Cerebellar nuclear complex (tissue), 1 donor: ENCODE measurements at places on chromosomes 1 and 21.

DNA sequence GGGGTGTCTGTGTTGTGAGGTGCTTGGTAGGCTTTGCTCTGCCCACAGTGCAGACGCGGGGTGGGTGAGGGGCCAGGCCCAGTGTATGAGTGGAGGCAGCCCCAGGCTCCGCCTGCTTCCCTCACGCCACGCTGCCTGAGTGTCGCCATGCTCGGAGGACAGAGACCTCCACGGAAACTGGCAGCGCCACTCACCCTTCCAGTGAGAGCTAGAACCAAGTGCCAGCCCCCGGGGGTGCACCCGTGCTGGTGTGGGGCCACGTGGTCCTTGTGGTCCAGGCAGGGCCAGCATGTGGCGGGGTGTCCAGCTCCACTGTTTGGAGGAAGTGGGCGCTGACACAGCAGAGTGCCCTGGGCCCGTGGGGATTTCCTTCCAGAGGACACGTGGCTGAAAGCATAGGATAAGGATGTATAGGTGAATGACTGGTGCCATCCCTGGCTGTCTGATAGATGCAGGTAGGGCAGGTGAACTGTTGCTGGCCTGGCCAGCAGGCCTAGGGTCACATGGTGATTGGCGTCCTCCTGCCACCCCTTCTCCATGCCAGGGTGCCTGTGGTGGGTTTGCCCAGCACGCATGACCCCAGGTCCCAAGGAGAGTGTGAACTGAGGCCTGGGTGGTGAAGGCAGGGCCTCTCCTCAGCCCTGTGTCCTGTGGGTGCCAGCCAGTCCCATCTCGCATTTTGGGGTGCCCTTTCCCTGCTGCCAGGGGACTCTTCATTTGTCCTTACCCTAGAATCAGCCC is 3.8 kb downstream of the LRRC3 start:
- DNase-seq = no peak

DNA sequence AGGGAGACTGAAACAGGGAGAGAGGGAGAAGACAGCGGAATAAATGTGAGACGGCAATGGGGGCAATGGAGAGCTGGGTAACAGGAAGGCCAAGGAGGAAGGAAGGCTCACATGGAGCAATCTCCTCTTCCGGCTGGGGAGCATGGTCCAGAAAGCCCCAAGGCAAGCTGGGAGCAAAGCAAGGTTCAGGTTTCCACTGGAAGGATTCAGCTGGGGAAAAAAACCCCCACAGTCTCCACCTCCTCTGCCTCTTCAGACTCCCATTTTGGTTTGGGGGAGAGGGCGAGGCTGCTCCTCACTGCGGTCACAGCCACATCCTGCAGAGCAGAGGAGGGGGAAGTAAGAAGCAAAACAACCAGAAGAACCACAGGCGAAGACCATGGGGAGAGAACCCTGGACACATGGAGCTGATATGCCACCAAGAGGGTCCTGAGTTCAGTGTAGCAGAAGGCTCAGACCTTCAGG is 650 bp downstream of the TNFAIP8L2 start:
- DNase-seq = no peak

DNA sequence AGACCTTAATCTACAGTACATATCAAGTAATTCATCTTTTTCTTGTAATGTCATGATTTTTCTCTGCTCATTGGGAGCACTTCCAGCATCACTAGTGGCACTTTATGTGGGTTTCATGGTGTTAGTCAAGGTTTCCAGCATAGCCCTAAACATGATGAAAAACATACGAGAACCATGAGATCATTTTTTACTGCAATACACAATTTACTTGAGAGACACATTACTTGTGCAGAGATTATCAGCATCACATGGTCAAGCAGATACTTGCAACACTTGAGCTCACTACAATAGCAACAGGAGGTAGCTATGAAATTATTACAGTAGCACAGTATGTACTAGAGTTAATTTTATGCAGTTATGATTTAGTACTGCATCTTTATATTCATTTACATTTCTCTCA is 36.4 kb downstream of the ITGB3BP start:
- no peak for DNase-seq

DNA sequence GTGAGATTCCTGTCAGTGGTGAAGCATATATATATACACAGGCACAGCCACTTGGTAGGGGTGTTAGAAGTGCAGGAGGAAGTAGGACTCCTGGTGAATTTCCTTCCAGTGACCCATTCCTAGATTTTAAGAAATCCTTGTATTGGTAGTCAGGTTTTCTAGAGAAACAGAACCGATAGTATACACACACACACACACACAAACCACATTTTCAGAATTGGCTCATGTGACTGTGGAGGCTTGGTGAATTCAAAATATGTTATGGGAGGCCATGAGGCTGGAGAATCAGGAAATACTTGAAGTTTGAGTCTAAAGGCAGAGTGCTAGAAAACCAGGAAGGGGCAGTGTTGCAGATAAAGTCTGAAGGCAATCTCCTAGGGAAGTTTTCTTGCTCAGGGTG is 114.2 kb downstream of the FCRL5 start:
- DNase-seq = no peak

DNA sequence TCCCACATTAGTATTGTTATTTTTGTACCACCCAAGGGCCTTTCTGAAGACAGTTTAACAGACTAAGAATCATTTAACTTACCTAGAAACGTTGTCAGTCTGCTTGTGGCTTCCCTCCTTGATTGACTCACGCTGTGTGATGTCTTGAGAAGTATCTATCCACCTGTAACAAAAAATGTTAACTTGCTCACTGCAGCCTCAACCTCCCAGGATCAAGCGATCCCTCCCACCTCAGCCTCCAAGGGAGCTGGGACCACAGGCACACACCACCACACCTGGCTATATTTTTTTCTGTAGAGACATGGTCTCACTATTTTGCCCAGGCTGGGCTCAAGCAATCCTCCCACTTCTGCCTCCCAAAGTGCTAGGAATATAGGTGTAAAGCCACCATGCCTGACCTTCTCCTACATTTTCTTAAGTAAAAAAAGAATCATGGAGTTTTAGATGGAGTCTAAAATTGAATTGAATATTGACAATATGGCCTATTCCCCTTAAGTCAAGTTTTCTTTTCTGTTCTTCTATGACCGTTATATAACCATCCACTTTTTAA is 15.6 kb downstream of the SFPQ start:
- DNase-seq = no peak
